Midbrain (tissue), 1 donor: ENCODE measurements at places on chromosomes 2 and 18.

GRCh38 chr2:30022444-30023071, 101.2 kb upstream of the ALK start:
- no peak for DNase-seq

DNA sequence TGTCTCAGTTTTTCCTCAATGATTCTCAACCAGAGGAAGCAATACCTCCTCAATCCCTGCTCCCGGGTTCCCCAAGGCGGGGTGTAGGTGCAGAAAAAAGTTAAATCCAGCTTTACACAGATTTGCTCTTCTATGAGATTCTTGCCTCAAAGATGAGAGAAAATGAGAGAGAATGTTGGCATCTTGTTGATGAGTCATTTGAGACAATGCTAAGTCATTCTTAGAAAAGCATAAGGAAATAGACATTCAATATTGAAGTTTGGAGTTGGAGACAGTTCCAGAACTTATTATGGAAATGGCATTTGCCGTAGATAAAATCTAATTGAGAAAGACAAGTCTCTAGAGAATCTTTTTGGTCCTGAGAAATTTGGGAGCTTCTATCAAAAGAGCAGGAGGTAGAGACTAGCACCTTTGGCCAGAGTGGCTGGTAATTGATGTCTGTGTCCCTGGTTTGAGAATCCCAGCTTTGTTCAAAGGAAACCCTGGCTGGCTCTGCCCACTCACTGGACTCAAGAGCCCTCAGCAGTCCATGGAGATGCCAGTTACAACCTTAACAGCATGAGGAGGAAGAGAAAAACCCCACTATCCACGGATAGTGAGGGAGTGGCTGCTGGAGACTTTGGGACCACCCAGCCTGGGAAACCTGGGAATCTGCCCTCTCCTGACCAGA, 181.2 kb downstream of the FAM124B start:
- DNase-seq = no peak

GRCh38 chr2:134014196-134014960, 239.5 kb upstream of the MGAT5 start:
- DNase-seq = no peak

- DNase-seq = no peak
Observed at GRCh38 chr18:69308619-69309018, 92.1 kb upstream of the DOK6 start.

DNA sequence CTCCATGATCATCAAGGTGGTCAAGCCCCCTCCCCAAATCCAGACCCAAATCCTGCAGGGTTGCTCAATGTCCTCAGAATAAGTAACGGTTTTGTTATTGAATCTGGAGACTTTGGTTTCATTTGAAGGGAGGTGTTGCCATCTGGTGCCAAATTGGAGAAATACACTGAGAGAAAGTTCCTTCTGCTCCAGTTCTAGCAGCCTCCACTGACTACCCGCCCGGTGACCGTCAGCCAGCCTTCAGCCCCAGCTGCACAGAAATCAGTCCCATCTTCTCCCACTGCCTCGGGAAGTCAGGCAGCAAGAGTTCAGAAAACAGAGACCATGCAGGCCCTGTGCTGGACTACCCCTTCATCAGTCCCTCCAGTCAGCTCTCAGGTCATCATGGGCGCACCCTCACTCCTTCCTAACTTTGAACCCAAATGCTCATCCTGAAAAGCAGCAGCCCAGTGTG, 38.7 kb downstream of the PKDCC start:
- DNase-seq = peak; percentile 78

GRCh38 chr2:209511637-209512036, 87.8 kb downstream of the MAP2 start:
- no peak for DNase-seq

- no peak for DNase-seq
Observed at GRCh38 chr2:121375621-121376159, 90.7 kb upstream of the TFCP2L1 start.
